Calu3 (cell line): ENCODE measurements at places on chromosomes 6 and 20. TPM values are rescaled to one million over a fixed set of nuclear protein-coding genes. Genes with fewer than 3 reads are reported as not detected.

DNA sequence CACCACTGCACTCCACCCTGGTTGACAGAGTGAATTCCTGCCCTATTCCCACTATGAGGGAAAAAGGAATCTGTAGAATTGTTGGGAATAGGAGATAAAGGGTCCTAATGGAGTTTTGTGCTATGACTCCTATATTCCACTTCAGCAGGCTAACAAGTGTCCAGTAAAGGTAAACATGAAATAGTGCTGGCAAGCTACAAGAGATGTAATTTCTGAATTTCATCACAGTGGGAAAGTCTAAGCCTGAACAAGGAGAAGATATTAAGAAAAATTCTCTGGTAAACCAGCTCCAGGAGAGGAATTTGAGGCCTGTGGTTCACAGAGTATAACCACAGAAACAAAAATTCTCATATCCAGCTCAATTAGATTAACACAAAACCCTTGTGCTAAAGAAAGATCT is 10.3 kb upstream of the C6orf58 start:
- no peak for DNase-seq

GRCh38 chr6:159311618-159312017 is 142.4 kb downstream of the FNDC1 start:
- peak; percentile 7 for DNase-seq

GRCh38 chr6:119501798-119502483 is 152.4 kb upstream of the MAN1A1 start:
- no peak for DNase-seq

DNA sequence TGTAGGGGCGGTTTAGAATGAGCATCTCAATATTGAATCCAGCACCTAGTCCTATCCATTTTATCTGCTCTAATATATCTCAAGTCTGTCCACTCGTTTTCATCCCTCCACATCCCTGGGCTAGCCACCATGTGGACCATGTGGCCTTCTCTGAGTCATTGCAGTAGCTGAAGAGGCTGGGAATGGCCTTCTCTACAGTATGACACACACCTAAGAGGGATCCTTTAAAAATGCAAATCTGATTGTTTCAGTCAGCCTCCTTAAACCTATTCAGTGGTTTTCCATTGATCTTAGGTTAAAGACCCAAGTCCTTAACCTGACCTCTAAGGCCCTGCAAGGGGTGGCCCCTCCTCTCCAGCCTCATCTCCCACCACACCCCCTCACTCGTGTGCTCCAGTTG is 9.4 kb downstream of the RING1 start:
- no peak for DNase-seq

DNA sequence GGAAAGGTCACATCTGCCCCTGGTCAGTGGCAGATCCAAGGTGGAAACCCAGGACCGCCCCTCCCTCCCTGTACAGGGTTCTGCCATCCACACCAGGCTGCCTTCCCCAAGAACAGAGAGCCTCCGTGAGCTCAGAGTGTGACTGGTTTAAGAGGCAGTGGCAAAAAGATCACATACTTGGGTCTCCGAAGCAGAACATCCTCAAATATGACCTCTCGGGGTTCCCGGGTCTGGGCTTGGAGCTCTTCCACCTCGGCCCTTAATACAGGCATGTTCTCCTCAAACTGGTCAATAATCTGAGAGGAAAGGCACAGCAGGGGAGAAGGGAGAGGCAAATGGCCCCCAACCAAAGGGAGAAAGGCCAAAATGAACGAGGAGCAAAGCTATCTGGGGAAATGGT is 14.8 kb downstream of the C20orf96 start:
- no peak for DNase-seq

DNA sequence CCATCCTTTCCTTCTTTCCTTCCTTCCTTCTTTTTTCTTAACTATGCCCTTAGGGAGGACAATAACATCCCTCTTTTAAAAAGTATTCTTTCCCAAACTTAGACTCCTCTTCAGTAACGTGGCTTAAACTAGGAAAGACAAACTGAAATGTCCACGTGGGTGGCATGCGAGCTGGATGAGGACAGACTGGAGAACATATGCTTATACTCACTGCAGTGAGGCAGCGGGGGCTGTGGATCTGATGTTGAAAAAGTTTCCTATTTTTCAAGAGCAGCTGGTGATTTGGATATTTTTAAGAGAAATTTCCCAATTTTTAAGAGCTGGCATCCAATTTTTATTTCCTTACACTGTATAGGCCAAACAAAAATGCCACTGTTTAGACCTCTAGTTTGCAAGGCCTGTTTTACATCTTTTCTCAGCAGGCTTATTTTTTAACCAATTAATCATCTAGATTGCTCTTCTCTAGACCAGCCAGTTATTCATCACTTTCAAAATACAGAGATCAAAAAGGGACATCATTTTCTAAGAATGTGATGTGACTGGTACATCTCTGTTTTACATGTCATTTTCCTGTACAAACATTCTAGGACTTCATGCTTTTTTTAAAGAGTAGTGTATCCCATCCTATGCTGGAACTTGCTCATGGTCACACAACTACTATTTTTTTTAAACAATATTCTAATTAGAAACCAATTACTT is 226.5 kb downstream of the BTBD9 start:
- no peak for DNase-seq

GRCh38 chr6:121351916-121352315 is 17.6 kb upstream of the TBC1D32 start:
- no peak for DNase-seq

GRCh38 chr6:46983007-46983411 is 59.1 kb downstream of the ADGRF1 start:
- DNase-seq: peak; percentile 41

- DNase-seq: no peak
These were observed 71.6 kb upstream of the CD93 start for GRCh38 chr20:23157734-23158133.

NRSN1 gene
- total RNA-seq: 0.14 TPM in 1 of 2 replicates, not detected in the other

MAS1L gene
- total RNA-seq: not detected in 2 replicates

TMEM74B gene
- 0.54 and 0.83 TPM in 2 replicates for total RNA-seq
